D341Med (cell line): ENCODE measurements at places on chromosomes 11 and 22.
A peak's percentile ranks its signal among the peaks of the same experiment; 100 is the strongest.

DNA sequence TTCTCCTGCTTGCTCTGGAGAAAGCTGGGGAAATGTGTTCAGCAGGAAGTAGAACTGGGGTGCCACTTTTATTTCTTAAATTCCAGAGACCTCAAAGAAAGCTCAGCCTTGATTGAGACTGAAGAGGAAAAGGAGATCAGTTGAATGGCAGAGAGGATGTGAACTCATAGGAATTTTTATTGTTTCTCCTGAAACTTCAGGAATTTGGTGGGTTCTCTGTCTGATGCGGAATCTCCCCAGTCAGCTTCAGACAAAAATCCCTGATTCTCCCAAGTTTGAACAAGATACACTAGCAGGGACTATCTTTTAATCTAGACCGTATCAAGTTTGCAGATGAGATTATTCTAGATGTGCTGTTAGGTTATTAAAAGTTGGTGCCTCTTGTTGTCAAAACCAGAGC is 23.0 kb downstream of the EHF start:
- no peak for DNase-seq

DNA sequence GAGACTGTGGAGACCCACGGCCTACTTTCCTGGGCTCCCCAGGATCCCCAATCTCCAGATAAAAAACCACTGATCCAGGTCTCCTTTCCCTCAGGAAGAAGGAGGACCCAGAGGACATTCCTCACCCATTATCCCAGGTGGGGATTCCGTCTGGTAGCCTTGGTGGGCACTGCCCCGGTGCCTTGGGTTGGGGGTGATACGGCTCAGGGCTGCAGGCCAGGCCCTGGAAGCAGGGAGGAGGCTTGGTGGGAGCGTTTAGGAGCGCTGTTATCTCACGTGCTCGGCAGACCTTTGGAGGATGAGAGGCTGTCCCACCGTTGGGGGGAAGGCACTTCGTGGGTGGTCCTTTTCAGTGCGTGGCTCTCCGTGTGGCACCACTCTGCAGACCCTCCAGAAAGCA is 926.3 kb downstream of the BRD1 start:
- DNase-seq, result peak; percentile 1

- no peak for DNase-seq
These were observed 12.2 kb downstream of the DGCR2 start for GRCh38 chr22:19110064-19110458.

DNA sequence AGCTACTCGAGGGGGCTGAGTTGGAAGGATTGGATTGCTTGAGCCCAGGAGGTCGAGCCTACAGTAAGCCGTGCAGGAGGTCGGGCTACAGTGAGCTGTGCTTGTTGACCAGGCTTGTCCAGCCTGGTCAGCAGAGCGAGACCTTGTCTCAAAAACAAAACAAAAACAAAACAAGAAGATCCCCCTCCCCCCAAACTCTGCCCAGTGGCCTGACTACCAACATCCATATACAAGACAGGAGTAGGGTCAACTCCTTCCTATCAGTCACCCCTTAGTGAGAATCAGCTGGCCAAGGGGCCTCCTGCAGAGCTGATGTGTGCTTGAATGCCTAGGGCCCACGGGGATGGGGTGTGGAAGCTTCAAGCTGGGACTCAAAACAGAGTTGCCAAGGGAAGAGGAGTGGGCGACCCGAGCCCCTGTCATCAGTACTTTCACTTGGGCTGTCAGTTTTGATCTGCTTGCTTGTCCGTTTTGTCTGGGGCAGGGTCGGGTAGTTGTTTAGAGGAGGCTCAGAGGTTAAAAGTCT is 942 bp upstream of the TSPAN18 start:
- no peak for DNase-seq

DNA sequence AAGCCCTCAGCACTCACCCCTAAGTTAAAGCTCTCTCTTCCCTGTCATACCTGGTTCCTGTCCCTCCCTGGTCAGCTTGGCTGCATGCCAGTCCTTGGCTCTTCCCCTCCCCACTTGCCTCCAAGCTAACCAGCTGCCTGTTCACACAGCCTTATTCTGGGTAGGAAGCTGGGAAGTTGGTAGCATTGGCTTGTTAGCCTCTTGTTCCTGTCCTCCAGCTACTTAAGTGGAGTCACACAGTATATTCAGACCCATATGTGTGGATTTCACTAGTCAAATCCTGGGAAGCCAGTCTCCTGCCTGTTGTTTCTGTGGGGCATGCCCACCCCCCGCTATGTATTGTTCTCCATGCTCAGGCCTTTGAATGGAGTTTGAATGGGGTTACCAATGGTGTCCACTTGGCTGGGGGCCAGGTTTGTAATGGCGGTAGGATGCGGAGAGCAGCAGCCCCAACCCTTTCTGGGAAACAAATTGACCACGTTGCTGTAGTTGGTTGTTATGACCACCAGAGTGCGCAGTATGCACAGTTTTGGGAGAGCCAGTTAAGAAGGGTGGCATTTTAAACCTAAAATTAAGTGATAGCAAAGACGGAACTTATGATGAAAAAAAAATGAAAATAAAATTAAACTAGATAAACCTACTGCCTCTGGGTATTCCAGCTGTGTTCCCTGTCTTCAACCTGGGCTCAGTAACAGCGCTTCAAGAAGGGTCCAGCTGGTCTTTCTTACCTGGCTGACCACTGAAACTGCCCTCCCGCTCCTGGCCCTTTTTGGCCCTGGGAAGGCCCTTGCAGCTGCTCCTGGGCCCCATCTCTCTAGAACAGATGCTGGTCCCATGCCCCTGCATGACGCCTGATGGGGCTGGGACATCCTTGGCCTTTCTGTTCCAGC is 10.7 kb upstream of the RPS3 start:
- DNase-seq, result peak; percentile 78

DNA sequence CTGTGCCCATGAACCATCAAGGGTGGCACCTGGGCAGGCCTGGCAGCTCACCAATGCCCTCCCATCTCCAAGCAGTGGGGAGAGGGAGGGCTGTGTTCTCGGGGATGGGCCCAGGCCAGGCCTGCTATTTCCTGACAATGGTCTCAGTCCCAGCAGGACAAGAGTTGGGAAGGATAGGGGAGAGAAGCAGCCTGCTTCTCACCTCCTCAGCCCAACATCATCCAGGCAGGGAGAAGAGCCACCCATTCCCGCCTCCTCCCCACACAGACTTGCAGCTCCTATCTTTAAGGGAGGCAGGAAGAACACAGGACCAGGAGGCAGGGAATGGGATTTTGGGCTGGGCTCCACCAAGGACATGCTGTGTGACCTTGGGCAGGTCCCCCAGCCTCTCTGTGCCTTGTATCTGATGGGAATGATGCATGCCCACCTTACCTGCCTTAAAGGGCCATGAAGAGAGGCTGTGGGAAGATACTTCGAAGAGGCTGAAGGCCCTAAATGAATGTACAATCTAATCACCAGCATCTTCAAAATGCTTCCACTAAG is 108.7 kb downstream of the DSCAML1 start:
- DNase-seq, result no peak

DNA sequence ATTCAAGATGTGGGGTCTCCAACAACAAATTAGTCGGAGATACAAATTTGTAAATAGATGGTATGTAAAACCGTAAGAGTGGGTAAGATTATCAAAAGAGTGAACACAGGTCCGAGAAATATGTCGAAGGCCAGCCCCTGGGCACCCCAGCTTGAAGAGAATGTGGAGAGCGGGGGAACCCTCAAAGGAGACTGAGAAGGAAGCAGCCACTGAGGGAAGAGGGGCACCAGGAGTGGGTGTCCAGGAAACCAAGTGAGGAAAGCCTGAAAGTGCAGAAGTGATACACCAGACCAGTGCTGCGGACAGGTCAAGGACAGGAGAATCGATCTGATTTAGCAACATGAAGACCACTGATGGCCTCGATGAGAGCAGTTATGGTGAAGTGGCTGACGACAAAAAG is 14.4 kb downstream of the APOL5 start:
- DNase-seq, result no peak

DNA sequence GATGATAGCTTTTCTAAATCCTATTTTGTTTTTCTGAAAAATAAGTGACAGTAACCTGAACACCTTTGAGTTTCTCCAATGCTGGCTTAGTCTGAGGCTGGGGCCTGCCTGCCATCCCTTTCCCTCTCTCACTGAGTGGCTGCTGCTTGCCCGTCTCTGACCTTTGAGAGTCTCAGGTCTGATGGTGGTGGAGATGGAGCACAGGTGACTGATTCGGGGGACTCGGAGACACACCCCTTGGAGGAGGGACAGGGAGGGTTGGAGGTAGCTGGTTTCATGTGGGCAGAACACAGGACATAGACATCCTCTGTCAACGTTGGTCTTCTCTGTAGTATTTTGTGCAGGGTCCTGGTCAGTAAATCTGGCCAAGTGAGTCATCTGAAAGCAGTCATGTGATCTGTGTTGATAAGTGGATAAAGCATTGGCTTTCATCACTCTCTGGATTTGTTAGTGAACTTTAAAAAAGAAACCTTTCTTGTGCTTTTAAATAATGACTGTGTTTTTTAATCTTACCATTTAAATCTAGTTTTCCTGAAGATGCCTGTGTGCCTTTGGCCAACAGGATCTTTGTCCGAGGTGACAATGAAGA is 47.1 kb upstream of the CLDN5 start:
- DNase-seq, result no peak

- no peak for DNase-seq
These were observed 1076.9 kb upstream of the TENM4 start for GRCh38 chr11:80517701-80518100.

DNA sequence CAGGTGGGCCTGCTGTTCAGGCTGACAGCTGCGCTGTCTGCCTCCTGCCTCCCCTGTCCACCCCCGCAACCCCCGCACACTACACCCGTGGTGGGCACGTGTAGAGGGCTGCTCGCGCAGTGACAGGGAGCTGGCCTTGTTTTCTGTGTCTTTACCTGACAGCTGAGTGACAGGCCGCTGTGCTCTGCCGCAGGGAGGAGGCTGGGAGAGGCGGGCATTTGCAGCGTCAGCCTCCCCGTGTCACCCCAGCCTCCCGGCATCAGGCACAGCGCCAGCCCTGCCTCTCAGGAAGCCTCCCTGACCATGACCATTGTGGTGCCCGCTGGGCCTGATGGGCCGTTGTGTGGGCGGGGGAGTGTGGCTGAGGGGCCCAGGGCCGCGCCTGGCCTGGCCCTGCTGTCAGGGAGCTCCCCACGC is 32.0 kb upstream of the RELT start:
- no peak for DNase-seq

GRCh38 chr11:118522571-118523072 is 4.7 kb upstream of the TTC36 start:
- DNase-seq, result peak; percentile 72

DNA sequence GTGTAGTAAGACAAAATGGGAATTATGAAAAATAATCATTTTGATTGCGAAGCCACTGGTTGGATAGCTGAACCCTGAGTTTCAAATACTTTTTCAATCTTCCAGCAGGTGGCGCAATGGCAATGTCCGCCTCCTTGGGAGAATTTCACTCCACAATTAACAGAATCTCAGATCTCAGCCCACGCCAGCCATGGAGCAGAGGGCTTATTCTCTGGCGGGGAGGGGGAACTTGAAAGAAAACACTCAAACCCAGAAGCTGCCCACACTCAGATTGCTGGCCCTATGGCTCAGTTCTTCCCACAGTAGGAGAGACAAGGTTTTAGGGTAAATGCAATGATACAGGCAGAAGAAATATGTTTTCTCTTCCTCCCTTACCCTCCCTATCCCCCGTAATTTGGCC is 38.7 kb upstream of the RCN1 start:
- peak; percentile 78 for DNase-seq

GRCh38 chr22:30044881-30045493 is 35.3 kb upstream of the HORMAD2 start:
- DNase-seq, result no peak

GRCh38 chr22:48687606-48688005 is 1140.1 kb downstream of the BRD1 start:
- no peak for DNase-seq
